ENCODE measurements at places on chromosomes 13 and 19.

GRCh38 chr13:51729866-51730553, 74.0 kb downstream of the DHRS12 start:
- peak; percentile 89 for DNase-seq

GRCh38 chr19:45038931-45039893, at the start of gene CLASRP:
Gene CLASRP, plus strand, starts transcription at chr19:45039045. Its CDS starts 1,168 bp downstream, at chr19:45040213.
- peak; percentile 97 for DNase-seq

- DNase-seq = peak; percentile 73
These were observed 4.5 kb downstream of the GNG8 start for GRCh38 chr19:46631481-46631880.

DNA sequence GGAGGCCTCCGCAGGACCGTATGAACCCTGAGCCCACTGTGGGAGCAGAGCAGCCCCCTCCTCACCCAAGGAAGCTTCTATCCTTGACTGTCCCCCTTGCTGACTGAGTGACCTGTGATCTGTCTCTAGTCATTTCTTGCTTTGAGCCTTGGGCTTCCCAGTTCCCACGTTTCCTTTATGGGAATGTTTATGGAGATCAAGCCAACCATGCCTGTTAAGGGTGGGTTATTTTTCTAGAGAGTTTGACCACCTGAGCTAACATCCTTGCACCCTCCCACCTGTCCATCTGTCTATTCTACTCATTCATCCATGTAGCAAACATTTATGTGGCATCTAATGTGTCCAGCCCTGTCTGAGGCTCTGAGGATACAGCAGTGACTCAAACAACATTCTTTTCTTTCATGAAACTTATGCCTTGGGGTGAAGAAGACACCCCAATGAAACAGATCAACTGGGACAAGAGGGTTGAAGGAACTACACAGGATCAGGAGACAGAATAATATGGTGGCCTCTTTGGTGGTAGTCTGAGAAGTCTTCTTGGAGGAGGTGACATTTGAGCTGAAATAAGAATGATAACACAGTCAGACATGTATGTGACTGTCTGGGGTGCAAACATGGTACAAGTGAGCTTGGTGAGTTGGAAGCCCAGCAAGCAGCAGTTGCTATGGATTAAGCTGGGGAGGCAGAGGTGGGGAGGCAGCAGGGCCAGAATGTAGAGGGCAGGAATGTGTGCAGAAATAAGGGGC, 30.5 kb downstream of the CERS4 start:
- no peak for DNase-seq

- peak; percentile 74 for DNase-seq
These were observed 13.6 kb upstream of the ICAM3 start for GRCh38 chr19:10352764-10353671.

GRCh38 chr13:28537171-28537570, 42.2 kb upstream of the FLT1 start:
- DNase-seq = no peak

DNA sequence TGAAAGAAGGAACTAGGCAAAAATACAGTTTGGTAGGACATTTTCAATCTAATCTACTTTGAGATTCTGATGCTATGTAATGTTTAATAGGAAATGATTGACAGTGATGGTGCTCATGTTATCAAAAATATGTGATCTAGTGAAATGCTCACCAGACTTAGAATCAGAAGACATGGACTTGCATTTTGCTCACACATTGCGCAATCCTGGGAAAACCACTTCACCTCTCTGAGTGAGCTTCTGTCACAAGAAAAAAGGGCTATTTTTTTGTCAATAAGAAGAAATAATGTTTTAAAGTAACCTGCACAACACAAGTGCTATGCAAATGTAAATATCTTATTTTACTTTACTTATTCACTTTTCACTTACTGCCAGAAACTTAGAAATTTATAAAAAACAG, 380.9 kb upstream of the HTR2A start:
- no peak for DNase-seq

- no peak for DNase-seq
These were observed 185.3 kb upstream of the ARGLU1 start for GRCh38 chr13:106753251-106753650.

DNA sequence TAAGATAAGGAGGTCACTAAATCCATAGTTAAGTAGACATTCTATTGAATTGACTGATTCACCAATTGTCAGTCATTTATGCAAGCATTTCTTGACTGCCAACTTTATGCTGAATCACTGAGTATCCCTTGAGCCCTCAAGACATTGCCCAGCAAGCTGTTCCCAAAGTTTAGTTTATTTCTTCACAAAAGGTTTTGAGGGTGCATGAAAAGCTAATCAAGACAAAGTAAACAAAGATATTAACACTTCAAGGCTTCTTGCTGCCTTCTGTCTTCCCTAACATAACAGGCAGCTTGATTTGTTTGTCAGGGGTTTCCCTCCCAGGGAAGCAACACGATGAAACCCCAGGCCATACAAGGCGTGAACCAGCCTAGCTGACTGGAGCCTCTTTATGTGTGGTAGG, 374.4 kb downstream of the SPRY2 start:
- DNase-seq = no peak

GRCh38 chr19:7355151-7355820, 6.5 kb downstream of the ARHGEF18 start:
- peak; percentile 8 for DNase-seq

- no peak for DNase-seq
These were observed 119.1 kb downstream of the KLF12 start for GRCh38 chr13:74015137-74015536.

- DNase-seq = no peak
These were observed 406.2 kb downstream of the LIG4 start for GRCh38 chr13:107809125-107809524.

DNA sequence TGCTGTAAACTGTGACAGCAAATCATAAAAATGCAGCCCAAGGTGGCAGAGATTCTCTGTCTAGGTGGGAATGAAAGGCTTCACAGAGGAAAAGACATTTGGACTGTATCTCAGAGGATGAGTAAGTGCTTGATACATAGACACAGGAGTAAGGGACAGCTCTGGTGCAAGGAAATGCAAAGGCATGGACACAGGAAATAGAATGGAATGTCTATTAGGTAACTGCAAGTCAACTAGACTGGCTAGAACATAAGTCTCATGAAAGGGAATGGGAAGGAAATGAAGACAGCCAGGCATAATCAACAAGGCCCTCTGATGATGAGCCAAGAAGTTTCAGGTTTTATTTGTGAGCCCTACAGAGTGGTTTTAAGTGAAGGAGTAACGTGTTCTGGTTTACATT, 321.7 kb downstream of the SUCLA2 start:
- DNase-seq = no peak

- no peak for DNase-seq
These were observed 165.8 kb downstream of the DIAPH3 start for GRCh38 chr13:59997976-59998375.

GRCh38 chr13:52366291-52366690, 39.7 kb downstream of the THSD1 start:
- peak; percentile 95 for DNase-seq

DNA sequence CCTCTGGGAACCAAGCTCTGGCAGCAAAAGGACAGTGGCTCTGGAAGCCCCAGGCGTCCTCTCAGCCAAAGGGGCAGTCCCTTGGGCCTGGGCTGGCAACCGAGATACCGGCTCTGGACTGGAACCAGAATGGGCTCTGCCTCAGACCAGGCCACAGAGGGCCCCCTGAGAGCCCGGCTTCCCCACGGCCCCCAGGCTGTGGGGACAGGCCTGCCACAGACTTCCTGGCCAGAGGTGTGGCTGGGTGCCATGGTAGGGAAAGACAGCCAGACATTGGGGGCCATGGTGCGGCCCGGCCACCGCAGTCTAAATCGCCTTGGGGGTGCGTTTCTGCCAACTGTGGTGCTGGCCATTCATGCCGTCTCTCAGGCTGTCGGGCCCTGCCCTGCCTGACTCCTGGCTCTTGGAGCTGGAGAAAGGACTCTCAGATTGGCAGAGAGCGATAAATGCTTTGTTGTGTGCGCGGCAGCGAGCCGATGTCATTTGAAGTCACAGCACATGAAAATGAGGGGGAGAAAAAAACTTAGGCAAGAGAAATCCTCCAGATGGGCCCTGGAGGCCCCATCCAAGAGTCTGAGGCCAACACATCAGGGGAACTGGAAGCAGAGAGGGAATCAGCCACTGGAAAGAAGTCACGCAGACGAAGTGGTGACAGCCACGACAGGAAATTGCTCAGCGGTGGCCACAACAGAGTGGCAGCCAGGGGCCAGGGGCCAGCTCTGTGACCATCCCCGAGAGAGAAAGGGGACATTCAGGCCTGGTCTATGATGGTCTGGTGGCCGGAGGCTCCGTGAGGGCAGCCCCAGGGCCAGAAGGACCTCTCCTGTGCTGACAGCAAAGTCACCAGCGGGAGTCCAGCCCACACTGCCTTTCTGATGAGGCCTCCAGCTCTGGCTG, 26.5 kb downstream of the SH3GL1 start:
- DNase-seq = peak; percentile 79

GRCh38 chr13:108682714-108683113, 53.3 kb downstream of the MYO16 start:
- no peak for DNase-seq

GRCh38 chr13:46348961-46349360, 38.1 kb downstream of the RUBCNL start:
- DNase-seq = no peak

DNA sequence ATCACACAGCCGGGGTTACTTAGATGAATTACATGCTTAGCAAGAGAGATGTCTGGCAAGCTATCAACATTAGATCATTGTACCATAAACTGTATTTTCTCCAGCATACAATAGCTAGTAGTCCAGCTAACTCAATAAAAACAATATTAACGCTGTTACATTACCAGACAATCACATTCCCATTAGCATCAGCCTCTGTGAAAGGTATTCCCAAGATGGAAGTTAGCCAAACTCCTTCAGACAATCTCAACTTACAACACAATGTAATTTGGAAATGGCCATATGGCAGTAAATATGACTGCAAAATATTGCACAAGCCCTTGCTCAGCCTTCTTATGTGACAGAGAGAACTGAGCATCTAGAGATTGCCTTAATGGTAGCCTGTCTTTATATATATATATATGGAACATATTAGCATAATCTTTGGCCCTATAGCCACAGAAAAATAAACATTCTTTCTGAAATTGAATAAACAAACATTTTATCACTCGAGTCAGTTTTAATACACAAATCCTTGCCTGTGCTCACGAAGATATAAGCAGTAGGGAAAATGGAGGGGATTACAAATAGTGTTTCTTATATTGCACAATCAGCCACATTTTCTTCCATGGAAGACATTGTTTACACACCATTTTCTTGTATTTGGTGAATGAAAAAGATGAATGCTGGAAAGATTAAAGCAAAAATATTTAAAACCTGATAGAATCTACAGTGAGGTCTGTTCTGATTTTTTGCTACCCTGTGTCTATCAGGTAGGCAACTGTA, 1060.5 kb downstream of the DIAPH3 start:
- peak; percentile 81 for DNase-seq

- DNase-seq = no peak
These were observed 19.2 kb downstream of the SIGLEC7 start for GRCh38 chr19:51161266-51161665.

DNA sequence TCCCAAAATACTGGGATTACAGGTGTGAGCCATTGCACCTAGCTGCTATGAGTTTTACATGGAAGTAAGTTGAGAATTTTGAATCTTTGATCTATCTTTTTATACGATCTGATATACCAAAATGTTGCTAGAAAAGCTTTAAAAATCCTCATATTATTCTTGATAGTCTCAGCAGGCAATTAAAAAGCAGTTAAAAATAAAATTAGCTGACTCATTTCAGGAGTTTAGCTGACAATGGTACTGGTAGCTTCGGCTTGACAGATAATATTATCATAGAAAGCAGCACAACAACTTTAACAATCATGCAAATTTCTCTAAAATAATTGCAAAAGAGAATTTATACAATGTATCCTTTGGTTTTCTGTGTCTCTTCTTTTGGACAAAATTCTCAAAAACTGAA, 9.6 kb upstream of the FOXO1 start:
- no peak for DNase-seq

DNA sequence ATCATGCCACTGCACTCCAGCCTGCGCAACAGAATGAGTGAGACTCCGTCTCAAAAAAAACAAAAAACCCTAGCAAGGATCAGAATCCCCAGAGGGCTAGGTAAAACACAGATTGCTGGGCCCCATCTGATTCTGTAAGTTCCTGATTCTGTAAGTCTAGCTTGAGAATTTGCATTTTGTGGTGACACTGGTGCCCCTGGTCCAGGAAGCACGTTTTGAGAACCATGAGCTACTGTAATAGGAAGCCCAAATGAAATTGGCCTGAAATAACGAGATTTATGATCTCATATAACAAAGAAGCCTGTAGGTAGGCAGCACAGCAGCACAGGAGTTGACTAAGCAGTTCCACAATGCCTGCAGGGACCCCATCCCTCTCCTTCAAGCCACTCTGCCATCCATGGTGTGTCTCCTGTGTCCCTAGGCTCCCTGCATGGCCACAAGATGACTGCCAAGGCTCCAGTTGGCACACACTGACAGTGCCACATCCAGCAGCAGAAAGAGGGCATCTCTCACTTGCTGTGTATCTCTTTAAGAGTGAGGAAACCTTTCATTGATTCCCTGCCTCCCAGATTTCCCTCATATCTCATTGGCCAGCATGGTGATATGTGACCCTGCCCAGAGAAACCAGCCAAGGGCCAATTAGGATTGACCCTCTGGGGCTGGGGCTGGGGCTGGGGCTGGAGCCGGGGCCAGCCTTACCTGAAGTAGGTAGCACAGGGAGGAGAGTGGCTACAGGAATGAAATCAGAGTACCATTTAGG, 21.7 kb downstream of the SIPA1L3 start:
- DNase-seq = no peak

DNA sequence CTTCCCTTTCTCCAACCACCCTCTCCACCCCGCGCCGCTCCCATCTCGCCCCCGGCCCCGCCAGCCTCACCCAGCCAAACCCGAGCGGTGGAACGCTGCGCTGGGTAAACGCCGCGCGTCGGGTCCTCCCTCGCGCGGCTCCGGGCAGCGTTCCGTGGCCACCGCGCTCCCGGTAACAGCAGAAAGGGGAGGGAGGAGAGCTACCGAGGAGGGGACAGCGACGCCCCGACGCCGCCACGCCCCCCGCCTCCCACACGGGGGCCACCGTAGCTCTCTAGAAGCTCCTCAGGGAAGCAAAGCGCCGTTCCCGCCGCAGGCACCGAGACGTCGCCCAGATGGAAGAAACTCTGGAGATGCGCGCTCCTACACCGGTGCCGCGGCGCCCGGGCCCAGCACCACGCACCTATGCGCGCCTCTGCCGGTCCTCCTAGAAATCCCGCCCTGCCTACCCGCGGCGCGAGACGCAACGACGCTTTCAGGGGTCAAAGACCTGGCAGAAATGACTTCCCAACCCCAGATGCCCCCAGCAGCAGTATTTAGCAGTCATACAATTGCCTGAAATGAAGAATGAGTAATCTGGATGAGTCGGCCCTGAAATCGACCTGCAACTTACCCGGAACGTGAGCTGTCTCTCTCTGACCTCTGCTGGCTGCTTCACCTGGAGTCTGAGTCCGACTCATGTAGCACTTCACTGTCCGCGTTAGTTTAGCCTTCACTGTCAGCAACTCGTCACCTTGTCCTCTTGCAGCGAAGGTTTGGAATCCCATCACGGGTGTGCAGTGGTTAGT, at the start of gene RUBCNL:
TSS of gene RUBCNL (minus strand) at position 189 of the 788 bp plus-strand sequence. CDS start 14,777 bp downstream, outside the sequence.
- DNase-seq = peak; percentile 53

- DNase-seq = no peak
These were observed 586.6 kb downstream of the SLITRK1 start for GRCh38 chr13:83295686-83296085.
